Activated CD4-positive, alpha-beta T cell treated with anti-CD3 and anti-CD28 coated beads, Interleukin-2, Interleukin-6, amounts not matched to agents 100 ng/mL and 50 ng/mL, durations not matched to agents 16 hours and 8 hours (primary cell): ENCODE measurements at places on chromosomes 7 and 10.

DNA sequence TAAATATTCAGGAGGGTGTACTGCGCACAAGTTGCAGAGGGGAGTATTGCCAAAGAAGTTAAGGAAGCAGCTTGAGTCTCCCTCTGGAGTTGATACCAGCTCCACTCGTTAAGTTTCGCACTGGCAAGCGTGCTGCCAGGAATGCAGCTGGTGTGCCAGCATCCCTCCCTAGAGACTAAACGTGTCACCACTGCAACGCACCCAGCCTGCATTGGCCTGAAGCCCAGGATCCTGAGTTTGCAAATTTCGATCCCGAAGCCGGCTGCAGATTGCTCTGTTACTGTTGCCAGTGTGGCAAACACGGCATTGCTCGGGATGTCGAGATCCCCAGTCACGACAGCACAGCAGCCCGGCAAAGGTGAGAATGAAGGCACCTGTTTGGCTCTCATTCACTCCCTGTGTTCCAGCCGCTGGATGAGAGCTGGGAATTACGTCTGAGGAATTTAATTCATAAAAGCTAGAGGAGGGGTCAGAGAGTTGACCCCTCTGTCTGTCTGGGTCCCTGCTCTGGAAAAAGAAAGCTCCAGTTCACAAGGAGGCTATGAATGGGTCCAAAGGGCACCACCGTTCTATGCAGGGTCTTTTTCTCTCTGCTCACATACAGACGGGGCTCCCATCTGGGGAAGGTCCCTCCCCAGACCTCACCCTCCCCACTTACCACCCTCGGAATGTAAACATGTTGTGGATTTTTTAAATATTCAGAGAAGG lies 61.0 kb downstream of the NRP1 start:
- DNase-seq, result no peak

- DNase-seq, result no peak
Observed at GRCh38 chr7:74334030-74334429, 44.8 kb downstream of the CLIP2 start.

DNA sequence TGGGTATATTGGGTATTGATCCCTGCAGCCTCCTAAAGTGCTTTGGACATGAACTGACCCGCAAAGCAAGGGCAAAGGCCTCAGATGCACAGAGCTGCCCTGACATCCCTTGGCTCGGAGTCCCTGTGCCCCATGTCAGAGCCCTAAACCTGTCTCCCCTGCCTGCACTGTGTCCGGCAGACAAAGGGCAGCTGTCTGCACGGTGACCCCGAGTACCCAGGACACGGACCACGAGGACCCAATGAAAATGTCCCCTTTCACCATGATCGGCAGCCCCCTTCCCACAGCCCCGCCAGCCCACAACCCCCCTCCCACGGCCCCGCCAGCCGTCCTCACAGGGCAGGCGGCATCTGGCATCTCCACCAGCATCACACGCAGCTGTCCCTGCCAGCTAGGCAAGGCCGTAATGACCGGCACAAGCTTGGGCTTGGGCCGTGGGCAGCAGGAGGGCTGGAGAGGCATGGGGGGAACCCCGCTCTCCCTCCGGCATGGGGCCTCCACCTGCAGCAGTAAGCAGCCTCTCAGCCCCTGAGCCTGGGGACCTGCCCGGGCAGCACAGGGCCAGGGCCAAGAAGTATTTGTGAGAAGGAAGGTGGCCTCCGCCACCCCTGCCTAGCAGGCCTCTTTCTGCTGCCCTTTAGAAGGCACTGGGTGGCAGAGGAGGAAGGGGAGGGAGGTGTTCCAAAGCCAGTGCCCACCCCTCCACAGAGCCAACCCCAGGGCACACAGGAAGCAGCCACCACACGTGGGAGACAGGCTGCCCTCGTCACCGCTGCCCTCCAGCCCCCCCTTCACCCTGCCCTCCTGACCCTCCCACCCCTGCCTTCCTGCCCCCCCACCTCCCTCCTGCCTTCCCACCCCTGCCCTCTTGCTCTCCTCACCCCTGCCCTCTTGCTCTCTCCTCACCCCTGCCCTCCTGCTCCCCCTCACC lies 10.1 kb downstream of the NUDT1 start:
- DNase-seq, result no peak

- no peak for DNase-seq
Observed at GRCh38 chr10:33335801-33336581, 1.5 kb upstream of the NRP1 start.

DNA sequence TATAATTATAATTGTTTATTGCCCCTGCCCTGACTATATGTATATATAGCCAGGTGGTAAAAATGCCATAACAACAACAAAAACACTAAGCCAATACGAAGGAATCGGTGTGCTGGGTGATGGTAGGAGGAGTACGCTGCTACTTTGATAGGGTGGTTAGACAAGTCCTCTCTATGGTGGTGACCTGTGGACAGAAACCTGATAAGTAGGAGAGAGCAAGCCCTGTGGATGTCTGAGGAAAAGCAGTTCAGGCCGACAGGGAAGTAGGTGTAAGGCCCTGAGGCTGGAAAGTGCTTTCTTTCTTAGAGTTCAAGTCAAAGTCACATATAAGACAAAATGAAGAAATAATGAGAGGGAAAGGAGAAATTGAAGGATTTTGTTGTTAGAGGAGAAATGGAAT lies 823.8 kb upstream of the CELF2 start:
- DNase-seq, result no peak

DNA sequence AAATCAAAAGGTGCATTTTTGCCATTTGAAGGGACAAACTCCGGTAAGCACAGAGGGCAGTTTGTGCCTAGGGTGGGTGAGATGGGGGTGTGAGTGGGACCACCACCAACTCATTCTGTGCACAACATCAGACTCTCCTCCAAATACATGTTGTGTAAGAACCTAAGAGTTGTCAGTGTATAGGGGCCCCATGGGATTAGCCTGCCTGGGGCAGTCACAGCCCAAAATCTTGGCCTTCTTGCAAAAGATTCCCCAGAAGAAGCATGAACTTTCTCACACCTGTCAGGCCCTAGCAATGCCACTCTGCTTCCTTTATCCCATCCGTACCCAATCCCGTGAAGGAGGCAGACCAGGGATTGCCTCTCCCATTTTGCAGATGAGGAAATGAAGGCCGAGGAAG lies 47.1 kb upstream of the NANOS1 start:
- no peak for DNase-seq

DNA sequence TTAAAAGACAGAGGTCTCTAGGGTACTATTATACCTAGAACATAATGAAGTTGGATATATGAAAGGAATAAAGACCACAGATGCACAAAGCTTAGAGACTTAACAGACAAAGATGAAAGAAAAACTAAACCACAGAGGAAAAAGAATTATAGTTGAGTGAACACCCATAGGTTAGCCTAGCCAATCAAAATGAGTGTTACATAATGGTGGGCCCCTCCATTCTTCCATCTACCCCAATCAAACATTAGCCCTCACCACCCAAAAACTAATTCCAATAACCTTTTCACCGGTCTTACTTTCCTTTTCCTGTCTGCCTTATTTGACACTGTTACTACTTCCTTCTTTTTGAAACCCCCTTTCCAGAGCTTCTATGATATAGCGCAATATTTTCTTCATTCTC lies 130.1 kb downstream of the ELMO1 start:
- DNase-seq, result no peak

- no peak for DNase-seq
Observed at GRCh38 chr7:43855176-43855575, 14.1 kb downstream of the MRPS24 start.

GRCh38 chr10:96860631-96861277 lies 28.7 kb downstream of the LCOR start:
- DNase-seq, result no peak

DNA sequence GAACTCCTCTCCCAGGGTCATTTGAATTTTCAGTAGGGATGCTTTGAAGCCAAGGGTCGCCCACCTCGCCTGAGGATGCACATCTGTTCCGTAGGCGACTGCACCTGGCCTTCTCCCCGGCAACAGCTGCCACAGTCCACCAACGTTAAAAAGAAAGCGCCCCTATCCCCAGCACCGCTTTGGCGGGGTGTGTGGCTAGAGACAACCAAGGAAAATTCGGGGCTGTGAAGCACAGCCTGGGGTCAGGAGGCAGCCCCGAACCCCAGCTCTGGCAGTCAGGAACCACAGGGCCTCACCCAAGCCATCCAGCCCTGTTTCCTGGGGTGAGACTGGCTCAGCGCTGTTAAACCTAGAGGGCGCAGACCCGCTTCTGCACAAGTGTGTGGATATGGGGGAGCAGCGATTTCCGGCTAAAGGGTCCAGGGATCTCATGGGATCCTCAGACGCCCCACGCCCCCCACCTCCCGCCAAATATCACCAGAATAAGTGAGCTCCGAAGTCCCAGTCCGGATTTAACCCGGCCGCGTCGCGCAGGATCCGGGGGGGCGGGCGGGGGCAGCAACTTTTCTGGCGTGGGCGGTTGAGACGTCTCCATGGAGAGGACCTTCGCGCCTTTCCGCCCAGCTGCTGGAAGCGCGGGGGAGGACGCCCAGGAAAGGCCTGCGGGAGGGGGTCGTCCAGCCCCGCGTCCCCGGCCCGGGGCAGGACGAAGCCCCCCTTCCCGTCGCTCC lies 822 bp downstream of the ZC3HAV1L start:
- peak; percentile 55 for DNase-seq

GRCh38 chr10:86019141-86019540 lies 347.5 kb downstream of the GRID1 start:
- DNase-seq, result no peak

DNA sequence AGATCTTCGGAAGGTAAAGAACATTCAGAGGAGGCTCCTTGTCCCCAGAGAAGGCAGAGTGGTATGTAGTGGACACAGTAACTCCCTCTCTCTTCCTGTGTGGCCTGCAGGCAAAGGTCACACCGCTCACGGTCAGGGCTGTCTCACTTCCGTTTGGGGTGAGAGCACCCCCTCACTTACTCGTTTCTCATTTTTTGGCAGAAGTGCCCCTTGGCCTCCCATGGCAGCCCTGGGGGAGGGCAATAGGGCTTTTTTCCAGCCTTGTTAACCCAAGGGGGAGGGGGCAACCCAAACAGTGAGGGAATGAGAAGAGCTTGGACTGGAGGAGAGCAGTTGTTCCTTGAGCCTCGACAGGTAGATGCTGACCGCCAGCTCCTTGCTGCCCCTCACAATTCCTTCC lies 31.8 kb upstream of the SRGN start:
- DNase-seq, result no peak
